CD14-positive monocyte (primary cell): ENCODE measurements at places on chromosomes 16 and 17.

DNA sequence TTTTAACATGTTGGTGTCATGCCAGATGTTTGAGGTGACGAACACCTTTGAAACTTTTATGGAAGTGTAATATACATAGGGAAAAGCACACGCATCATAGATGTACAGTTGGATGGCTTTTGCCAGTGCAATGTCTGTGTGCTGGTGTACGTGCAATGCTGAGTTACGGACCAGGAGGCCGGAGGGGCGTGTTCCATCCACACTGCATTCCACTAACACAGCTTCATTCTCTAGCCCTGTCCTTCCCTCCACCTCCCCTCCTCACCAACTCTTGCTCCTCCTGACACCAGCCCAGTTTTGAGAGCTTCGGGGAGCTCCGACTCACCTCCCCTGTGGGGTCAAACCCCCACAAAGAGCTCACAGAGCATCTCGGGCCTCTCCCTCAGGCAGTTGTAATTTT is 358.8 kb downstream of the C16orf95 start:
- no peak for DNase-seq

DNA sequence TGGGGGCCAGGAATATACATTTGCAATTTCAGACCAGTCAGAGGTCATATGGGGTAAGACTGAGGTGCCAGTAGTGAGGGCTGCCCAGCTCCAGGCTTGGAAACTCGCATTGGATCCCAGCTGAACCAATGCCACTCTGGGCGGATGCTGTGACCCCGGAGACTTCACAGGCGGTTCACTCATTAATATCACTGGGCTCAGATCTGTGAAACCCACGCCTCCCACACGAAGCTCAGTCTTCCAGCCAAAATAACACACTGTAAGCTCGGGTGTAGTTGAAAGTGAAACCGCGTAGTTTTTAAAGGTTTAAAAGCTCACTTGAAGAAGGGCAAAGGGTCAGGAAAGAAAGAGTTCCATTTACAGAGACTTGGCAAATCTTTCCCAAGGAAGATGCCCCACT is 254.8 kb downstream of the FOXL1 start:
- DNase-seq, result no peak

DNA sequence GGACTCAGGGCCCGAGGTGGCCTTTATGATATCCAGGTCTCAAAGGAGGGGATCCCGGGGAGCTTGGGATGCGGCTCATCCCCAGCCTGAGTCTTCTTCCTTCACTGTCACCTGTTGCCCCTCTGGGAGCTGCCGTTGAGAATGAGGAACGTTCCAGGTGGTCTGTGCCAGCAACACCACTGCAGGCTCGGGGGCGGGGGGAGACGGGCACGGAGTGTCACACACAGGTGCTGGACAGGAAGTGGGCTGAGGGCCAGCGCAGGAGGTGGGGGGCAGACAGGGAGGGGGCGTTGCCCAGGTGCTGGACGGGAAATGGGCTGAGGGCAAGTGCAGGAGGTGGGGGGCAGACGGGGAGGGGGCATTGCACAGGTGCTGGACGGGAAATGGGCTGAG is 28.2 kb downstream of the METRNL start:
- DNase-seq, result no peak

DNA sequence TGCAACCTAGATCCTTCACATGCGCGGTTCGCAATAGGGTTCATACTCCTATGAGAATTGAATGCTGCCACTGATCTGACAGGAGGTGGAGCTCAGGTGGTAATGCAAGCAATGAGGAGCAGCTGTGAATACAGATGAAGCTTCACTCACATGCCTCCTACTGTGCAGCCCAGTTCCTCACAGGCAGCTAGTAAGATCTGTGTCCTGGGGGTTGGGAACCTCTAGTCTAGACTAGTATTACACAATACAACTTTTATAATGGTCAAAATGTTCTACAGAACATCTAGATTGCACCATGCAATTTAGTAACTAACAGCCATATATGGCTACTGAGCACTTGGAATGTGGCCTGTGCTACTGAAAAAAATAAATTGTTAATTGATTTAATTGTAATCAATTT is 26.7 kb downstream of the ABCA5 start:
- DNase-seq, result no peak
